ENCODE measurements at places on chromosomes 11 and 22.

GRCh38 chr11:47538741-47539565 lies 14.0 kb downstream of the CELF1 start:
- DNase-seq: no peak

DNA sequence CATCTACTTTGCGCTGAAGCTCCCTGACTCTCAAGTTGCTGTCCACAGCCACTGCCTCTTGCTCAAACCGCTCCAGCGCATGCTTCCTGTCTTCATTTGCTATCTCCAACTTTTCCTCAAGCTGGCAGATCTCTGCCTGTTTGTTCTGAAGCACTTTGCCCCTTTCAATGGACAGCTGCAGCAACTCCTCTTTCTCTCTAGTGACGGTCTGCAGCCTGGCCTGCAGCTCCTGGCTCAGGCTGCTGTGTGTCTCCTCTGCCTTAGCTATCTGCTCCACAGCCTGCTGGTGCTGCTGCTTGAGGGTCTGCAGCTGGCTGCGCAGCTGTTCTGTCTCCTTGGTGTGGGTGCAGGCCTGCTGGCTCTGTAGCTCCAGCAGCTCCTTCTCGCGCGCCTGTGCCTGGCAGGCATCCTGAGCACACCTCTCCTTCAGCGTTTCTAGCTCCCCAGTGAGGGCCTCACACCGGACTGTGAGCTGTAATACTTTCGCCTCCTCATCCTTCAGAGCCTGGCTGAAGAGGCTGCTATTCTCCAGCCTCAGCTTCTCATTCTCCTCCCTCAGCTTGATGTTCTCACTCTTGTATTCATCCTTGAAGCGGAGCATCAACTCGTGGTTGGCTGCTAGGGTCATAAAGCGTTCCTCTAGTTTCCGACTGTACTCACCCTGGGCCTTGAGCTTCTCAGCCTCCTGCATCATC lies 723 bp downstream of the CCDC89 start:
- no peak for DNase-seq

- DNase-seq: no peak
These were observed 1.5 kb upstream of the MRGPRG start for GRCh38 chr11:3220101-3220500.

GRCh38 chr11:93838967-93839366 lies 11.5 kb downstream of the VSTM5 start:
- DNase-seq: no peak

- no peak for DNase-seq
These were observed 45.1 kb upstream of the TSPAN18 start for GRCh38 chr11:44681698-44682097.

- no peak for DNase-seq
These were observed 13.4 kb downstream of the NEAT1 start for GRCh38 chr11:65435981-65436411.

GRCh38 chr11:114275280-114275679 lies 20.9 kb upstream of the NNMT start:
- DNase-seq: no peak

- peak; percentile 18 for DNase-seq
These were observed 34.2 kb upstream of the CACNG2 start for GRCh38 chr22:36737776-36738175.

- DNase-seq: no peak
These were observed 17.7 kb downstream of the CDKN1C start for GRCh38 chr11:2867722-2868505.

- DNase-seq: peak; percentile 2
These were observed 38.7 kb downstream of the BUD13 start for GRCh38 chr11:116733969-116734508.

- DNase-seq: no peak
These were observed 1221.7 kb downstream of the BRD1 start for GRCh38 chr22:48605856-48606481.

DNA sequence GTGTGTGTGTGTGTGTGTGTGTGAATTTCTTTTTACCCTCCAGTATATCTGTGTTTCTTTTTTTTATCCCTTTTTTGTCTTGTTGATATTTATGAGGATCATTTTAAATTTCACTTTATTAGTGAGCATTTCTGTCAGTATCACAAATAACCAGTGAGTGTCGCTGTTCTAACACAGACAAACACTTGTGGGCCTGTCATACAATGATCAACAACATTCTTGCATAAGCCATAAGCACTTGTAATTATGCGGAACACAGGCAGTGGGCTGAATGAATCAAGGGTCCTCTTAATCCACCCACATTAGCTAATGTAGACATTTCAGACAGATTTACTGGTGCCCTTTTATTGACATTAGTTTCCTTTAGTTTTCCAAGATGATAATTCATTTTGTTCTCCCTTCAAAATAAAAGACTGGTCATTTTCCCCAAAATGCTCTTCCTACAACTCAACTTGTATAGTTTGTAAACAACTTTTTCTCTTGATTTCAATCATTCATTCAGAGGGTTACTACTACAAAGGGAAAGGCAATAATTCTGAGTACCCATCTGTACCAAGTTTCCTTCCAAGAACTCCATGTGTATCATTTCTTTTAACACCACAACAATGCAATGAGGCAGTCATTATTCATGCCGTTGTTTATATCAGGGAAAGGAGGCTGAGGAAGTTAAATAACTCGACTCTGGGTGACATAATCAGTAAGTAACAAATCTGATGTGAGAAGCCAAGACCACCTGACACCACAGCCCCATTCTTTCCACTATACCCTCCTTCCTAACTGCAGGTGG lies 34.5 kb upstream of the ANO3 start:
- no peak for DNase-seq

- no peak for DNase-seq
These were observed 12.9 kb downstream of the PCSK7 start for GRCh38 chr11:117219001-117219400.

- DNase-seq: no peak
These were observed 39.3 kb downstream of the CAPN1 start for GRCh38 chr11:65221026-65221425.

GRCh38 chr11:45560155-45560912 lies 105.1 kb downstream of the CHST1 start:
- DNase-seq: no peak

GRCh38 chr11:112417339-112417738 lies 156.7 kb upstream of the PLET1 start:
- no peak for DNase-seq

DNA sequence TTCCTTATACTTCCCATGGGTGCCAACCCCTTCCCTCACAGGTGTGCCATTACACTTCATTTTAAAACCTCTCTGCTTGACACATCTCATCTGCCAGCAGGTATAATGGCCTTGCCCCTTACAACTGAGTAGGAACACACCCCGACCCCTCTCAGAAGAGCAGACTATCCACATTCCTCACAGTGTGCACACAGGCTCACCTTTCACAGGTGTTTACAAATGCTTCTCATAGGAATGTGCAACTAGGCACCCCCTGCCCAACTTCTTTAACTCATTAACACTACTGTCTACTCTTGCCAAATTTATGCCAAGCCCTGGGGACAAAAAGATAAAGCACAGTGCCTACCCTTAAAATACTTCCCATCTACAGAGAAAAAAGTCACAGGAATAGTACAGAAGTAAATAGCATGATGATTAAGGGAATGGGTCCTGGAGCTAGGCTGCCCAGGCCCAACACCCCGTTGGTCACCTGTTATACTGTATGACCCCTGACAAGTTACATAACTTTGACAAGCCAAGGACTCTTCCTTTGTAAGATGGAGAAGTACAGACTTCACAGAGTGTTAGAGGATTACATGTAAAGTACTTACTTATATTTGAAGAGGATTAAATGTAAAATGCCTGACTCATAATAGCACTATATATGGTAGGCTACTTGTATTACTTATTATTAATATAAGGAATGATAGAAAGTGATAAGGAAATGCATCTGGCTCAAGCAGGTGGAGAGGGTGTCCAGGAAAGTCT lies 15.2 kb downstream of the TRIM3 start:
- DNase-seq: no peak

DNA sequence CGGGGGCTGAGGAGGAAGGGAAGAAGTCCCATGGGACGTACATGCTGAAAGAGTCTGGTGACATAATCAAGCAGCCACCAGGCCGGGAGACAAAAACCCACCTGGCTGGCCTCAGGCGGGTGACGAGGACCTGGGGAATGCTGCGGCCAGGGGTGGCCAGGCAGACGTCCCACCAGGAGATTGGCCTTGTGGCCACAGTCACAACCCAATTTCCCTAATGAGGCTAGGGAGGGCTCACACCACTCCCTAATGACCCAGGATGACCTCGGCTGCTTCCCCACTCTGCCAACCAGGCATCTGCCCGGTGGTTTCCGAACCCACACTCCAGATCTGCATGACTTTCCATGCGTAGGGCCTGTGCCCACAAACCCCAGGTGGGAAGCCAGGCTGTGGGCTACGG lies 66.9 kb downstream of the SCUBE1 start:
- DNase-seq: no peak

- DNase-seq: no peak
These were observed 11.9 kb downstream of the MICALL1 start for GRCh38 chr22:37917874-37918548.

GRCh38 chr11:27392278-27393114 lies 29.5 kb upstream of the CCDC34 start:
- no peak for DNase-seq

DNA sequence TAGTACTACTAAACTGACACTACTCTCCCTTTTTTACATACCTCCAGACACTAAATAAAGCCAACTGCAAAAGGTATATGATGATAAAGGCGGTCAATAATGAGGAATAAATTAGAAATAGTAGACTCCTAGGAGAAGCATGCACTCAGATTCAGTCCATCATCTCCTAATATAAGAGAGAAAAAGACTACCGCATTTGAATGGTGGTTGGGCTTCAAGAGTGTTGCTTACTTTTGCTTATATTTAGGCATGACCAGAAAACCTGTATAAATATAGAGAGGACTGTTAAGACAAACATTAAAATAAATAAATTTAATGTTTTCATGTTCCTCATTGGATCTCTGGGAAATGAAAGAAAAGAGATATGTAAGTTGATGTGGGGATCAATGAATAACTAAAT lies 1137.0 kb downstream of the FAM181B start:
- no peak for DNase-seq

DNA sequence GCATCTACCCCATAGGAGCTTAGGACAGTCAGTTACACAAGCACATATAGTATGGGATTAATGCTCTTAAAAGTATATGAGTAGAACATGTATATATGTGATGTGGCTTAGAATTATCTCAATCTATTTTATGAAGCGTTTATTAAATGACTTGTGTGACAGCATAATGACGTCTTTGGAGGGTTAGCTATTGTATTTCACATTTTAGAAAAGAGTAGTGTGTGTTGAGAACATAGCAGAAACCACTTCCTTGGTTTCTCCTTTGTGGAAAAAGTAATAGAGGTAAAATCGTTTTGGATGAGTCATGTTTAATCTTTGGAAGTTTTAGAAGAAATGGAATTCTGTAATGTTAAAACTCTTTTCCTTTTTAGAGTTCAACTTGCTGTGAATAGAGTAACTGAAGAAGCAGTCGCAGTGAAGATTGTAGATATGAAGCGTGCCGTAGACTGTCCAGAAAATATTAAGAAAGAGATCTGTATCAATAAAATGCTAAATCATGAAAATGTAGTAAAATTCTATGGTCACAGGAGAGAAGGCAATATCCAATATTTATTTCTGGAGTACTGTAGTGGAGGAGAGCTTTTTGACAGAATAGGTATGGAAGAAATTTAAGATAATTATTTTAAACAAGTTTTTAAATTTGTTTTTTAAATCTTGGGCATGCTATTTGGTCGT lies 2.4 kb downstream of the CHEK1 start:
- no peak for DNase-seq

- peak; percentile 47 for DNase-seq
These were observed 44.3 kb downstream of the NNMT start for GRCh38 chr11:114340311-114341131.

DNA sequence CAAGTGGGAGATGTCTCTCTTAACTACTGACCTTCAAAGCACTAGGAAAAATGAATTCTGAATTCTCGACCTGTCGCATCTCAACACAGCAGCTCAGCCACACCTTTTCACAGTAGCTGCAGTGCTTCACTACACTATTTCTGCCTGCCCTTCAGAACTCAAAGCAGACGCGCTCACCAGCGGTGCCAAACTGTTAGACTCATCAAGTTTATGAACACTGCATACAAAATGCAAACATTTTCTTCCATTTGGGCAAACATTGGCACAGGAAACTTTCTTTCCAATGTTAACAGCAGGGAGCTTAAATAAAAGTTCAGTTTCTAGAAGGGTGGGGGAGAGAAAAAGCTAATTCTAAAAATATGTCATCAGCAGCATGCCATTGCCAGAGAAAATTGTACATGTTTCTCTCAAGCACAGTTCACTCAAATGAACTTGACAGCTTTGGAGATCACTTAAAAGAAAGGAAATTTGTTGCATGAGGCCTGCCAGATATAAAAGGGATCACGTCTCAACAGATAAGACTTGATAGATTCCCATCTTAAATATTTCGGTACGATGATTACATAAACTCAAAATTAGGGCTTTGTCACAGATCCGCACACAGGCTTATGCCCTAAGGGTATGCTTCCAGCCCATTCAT lies 82.7 kb downstream of the CADM1 start:
- DNase-seq: no peak

DNA sequence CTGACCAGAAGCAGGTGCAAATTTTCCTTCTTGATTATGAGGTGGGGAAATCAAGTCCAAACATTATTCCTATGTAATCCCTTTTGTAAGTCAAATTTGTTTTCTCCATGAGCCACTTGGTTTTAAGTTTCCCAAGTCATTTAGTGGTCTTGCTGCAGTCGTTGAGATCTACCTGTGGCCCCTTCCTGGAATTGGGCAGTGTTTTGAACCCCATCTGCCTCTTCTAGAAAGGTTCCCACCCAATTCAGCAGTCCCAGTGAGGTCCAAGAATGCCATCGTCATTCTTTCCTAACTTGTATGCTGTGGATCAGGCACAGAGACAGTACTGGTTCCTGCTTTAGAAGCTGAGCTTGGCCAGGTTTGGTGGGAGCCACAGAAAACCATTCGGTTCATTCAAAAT lies 77.8 kb upstream of the GNAZ start:
- DNase-seq: no peak

- DNase-seq: no peak
These were observed 22.0 kb downstream of the CELSR1 start for GRCh38 chr22:46515208-46516111.

- DNase-seq: no peak
These were observed 13.6 kb upstream of the APOL5 start for GRCh38 chr22:35703861-35704584.

GRCh38 chr11:96019810-96020747 lies 96.2 kb upstream of the MTMR2 start:
- DNase-seq: no peak
